ENCODE measurements at places on chromosomes 1 and 21. TPM values are rescaled to one million over a fixed set of nuclear protein-coding genes. Genes with fewer than 3 reads are reported as not detected.

C2CD4D gene
- total RNA-seq = 0.05 TPM

FCGR1A gene
- total RNA-seq = 2.7 TPM

ADCY10 gene
- 0.09 TPM for total RNA-seq

S100A5 gene
- total RNA-seq = not detected

ERRFI1 gene
- total RNA-seq = 3.5 TPM

DISP3 gene
- total RNA-seq = 0.28 TPM

SAMD11 gene
- 0.38 TPM for total RNA-seq

HSD3B2 gene
- 0.42 TPM for total RNA-seq

CD1B gene
- total RNA-seq = 456 TPM

RIMS3 gene
- 3.8 TPM for total RNA-seq

SNAP47 gene
- 27.2 TPM for total RNA-seq

ILDR2 gene
- total RNA-seq = 0.90 TPM

CBS gene
- 2.3 TPM for total RNA-seq

ESRRG gene
- total RNA-seq = 1.3 TPM

TTC4 gene
- total RNA-seq = 19.9 TPM

RGS16 gene
- 8.3 TPM for total RNA-seq

All from thymus (tissue), 14 donors.